ENCODE measurements at places on chromosomes 3 and 15.

DNA sequence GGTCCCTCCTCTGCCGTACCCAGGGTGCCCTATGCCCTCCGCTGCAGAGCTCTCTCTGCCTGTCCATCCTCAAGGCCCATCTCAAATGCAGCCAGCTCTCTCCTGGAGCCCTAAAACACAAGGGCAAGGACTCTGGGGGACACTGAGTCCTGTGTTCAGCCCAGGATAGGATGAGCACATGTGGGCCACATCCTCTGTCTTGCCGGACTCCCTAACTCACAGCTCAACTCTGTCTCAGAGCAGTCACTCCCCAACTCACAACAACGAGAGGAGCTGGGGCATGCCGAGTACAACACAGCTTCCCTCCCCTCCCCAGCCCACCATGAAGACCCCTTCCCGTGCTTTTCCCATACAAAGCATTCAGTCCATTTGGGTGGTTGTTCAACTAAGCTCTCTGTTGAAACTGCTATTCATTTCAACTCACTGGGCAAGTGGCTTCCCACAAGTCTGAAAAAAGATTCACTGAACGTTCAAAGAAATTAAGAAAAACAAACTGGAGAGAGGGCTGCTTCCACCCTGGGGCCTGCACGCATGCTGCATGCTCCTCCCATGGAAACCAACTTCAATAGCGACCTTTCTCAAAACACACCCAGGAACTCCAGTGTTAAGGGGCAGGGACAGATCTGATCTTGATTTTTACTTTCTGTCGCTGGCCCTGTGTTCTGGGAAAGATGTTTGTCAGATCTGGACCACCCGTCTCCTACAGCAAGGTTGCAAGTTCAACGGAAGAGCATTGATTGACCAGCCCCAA, 124.3 kb upstream of the IGF1R start:
- DNase-seq, result no peak

GRCh38 chr15:98282656-98283332, 322.3 kb downstream of the ARRDC4 start:
- DNase-seq, result no peak

DNA sequence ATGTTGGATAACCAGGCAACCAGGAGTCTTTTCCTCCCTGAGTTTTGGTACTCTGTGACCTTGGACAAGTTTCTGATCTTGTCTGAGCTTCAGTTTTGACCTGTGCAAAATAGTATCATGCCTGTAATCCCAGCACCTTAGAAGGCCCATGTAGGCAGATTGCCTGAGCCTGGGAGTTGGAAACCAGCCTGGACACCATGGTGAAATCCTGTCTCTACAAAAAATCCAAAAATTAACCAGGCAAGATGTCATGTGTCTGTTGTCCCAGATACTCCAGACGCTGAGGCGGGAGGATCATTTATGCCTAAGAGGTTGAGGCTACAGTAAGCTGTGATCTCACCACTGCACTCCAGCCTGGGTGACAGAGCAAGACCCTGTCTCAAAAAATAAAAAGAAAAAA, 114.8 kb downstream of the IL12A start:
- DNase-seq, result no peak

DNA sequence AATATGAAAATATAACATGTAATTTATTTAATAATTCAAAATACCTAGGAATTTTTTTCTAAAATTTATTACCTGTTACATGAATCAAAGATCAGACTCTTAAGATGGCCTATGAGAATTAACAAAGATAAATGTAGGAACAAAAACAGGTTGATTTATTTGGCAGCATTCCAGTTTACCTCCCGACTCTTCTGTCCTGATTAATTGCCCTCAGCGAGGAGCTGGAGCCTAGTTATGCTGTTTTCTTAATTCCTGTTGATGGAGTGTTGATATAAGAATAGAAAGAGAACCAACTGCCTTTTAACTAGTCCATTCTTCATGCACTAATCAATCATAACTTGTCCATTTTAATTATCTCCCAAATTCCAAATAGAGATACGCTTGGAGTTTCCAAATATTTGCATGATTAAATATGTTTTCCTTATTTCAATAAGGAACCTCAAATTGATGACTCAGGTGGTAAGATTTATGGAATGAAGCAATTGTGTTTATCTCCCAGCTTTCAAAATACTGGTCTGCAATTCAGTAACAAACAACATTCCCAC, 10.6 kb upstream of the CPB1 start:
- no peak for DNase-seq

GRCh38 chr3:71253169-71253568, 330.4 kb downstream of the FOXP1 start:
- DNase-seq, result no peak

DNA sequence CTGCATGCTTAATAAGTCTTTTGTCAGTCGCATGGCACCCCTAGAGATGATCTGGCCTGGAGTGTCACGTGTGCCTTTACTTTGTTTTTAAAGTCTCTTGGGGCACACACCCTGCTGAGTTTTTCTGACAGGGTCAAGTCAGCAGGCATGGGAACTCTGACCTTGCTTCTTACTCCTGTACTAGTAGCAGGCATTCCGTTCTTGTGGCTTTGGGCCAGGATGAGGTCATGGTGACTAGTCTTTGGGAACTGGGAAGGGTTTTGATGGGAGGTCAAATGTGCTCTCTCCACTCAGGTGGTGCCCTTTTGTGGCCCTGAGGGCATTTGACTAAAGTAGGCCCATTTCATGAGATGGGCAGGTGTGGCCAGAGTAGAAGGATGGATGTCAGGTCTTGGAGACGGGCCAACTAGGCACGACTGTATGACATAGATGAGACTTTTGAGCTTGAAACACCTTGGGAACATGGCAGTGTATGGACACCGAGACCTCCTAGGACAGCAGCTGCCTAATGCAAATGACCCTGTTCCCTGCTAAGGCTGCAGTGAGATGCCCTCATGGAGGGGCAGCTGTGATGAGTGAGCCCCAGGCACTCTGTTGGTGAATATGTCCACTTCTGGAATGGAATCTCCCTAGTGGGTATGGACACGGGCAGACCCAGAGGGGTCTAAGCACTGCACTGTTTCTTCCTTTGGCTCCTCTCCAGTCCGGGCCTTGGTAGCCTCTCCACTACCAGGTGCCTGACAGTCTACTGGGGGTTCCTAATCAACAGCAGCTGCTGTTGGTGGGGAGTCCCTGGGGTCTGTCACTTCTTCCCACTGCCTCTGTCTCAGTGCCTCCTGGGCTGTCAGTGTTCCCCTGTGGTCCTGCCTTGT, 16.4 kb downstream of the SRPRB start:
- no peak for DNase-seq

DNA sequence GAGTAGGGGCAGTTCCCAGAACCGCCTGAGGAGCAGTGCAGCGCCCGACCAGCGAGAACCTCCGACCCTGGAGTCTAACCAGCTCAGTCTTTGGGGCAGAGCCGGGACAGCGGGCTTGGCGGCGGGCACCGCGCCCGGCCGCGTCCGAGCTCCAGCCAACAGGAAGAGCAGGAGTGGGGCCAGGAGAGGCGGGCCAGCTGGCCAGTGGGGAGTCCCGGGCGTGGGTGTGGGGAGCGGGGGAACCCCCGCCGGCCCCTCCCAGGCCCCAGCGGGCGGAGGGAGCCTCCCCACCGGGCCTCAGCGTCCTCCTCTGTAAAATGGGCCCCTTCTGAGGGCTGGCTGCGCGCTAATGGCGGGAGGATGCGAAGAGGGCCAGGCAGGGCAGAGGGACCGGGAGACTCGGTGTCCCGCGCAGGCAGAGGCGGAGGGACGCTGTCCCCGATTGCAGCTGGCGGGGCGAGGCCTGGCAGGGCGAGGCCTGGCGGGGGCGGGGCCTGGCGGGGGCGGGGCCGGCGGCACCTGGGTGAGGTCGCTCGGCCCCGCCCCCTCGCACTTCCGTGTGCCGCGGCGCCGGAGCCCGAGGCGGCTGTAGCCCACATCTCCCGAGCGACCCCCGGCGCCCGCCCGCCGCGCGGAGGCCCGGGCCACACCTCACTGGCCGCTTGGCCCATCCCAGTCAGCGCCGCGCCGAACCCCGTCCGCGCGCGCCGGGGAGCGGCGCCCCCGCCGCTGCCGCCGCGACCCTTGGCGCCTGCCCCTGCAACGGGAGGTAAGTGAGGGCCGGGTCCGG, at the start of gene PRKCD:
Gene PRKCD, plus strand, starts transcription at position 550 of the 790 bp plus-strand sequence. CDS start 17,214 bp downstream, outside the sequence.
- DNase-seq, result peak; percentile 98

GRCh38 chr3:55333046-55333445, 154.1 kb downstream of the WNT5A start:
- no peak for DNase-seq

DNA sequence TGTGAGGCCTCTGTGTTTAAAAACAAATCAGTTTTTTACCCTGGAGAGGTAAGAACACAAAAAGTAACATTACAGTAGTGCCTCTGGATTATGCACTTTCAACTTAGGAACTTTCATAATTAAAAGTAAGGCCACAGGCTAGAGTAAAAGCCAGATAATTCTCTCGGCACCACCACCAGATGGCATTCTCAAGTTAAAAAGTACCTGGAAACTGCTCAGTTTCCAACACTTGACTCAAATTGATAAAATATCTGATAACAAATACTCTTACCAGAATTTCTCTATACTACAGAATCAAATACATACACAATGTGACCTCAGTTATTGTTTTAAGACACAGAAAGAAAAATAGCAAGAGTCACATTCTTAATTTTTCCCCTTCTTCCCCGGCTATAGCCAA, 19.9 kb downstream of the SPICE1 start:
- peak; percentile 30 for DNase-seq

DNA sequence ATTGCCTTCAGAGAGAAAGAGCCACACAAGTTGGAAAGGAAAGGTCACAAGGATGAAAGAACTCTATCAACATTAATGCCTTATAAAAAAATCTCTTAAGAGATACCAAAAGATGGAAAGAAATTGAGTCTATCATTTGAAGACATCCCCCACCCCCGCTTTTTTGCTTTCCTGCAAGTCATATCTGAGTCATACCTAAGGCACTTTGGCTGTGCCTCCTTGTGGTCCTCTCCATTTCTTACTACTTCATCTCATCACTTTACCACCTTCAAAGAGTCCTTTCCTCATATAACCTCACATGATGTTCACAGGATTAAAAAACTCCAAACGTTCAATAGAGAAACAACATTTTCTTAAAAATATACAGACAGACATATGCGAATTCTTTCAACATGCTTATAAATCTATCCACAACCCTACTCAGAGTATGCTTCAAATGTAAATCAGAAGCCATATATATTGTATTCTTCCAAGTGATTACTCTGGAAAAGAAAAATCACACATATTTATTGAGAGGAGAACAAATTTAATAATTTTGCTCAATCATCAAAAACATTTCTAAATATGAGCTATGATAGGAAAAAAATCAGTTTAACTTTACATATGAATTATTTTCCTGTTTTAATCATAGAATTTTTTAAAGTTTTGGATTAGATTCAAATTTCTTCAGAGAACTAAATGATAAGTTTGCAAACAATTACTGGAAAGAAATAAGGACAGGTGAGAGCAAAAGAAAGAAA, 1003.9 kb upstream of the CFAP20DC start:
- DNase-seq, result no peak

- DNase-seq, result no peak
Measured at GRCh38 chr15:38576837-38577236, 12.2 kb upstream of the RASGRP1 start.

- DNase-seq, result no peak
Measured at GRCh38 chr3:138390582-138390932, 42.2 kb downstream of the MRAS start.

DNA sequence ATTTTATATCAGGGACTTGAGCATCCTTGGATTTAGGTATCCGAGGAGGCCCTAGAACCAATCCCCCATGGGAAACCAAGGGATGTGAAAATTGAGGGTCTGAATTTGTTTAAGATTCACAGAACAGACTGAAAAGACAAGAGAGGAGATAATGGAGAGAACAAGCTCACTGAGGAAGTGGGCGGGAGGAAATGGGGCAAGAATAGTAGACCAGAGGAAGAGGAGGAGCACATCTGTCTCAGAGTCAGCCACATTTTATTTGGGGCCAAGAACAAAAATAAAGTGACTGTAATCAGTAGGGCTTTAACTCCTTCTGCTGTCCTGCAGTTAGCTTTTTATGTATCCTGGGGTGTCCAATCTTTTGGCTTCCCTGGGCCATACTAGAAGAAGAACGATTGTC, 63.8 kb downstream of the BLM start:
- DNase-seq, result no peak

All from GM13977 (cell line).